ENCODE measurements at places on chromosomes 2 and 18.

- DNase-seq = no peak
Measured at GRCh38 chr18:80179857-80180558, 67.3 kb downstream of the PARD6G start.

GRCh38 chr2:42792087-42792582, 248 bp downstream of the HAAO start:
- no peak for DNase-seq

DNA sequence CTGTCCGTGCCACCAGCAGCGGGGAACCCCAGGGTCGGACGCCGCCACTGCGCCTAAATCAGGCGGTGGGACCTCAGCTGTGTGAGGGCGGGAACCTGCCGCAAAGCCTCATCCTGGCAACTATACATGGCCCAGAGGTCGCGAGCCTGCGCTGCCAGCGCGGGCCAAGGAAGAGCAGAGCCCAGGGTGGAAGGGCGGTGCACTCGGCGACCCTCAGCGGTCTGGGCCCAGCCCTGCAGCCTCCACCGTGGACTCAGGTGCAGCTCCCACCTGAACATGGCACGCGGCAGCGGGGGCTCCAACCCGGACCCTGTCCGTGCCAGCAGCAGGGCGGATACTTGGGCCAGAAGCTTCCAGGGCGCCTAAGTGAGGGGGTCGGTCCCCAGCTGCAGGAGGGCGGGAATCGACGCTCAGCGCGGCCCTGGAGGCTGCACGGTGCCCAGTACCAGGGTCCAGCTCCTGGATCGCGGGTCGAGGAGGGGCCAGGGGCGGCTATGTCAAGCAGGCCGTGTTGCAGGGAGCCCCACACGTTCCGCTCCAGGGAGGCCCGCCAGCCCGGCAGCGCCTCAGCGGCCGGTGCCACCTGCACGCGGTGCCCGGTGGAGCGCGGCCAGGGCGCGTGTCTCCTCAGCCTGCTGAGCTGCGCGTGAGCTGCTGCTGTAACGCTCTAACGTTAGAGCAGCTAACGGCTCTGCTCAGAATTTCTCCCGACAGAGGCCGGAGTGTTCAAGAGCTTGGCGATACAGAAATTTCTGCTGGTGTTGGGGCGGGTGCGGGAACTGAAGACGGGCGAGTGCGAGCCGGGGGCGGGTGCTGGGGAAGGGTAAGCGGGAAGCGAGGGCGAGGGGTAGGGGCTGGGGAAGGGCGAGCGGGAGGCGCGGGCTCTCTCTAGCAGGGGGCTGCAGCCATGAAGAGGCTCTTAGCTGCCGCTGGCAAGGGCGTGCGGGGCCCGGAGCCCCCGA, at the start of gene ANKRD30B:
TSS of gene ANKRD30B (plus strand) at position 660 of the 962 bp plus-strand sequence. CDS start at position 908, 248 bp downstream.
- DNase-seq = no peak

DNA sequence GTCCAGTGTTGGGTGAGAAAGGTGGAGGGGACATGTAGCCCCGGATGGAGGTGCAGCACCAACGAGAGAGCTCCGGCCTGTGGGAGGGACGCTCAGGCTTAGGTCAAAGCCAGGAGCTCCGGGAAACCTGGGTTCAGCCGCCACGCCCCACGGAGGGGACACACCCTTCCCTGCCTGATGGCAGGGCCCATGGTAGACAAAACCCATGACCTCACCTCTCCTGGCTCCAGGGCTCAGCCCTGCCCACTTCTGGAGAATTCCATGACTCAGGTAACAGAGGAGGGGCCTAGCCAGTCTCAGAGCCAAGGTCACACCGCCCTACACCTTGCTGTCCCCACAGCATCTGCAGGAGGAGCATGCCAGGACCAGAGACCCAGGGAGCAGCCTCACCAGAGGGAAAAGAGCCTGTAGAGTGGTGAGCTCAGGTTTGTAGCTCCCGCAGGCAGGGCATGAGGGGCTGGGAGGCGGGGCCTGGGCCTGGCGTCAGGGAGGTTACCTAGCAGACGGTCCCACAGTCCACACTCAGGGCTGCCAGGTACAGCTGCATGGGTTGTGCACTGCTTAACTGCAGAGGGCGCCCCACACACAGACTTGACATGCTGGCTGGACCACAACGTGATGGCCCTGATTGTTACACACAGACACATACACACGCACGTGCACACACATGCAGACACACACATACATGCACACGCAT, 70.8 kb upstream of the SMAD7 start:
- no peak for DNase-seq

GRCh38 chr2:197308585-197308984, 2.0 kb downstream of the ANKRD44 start:
- DNase-seq = no peak

DNA sequence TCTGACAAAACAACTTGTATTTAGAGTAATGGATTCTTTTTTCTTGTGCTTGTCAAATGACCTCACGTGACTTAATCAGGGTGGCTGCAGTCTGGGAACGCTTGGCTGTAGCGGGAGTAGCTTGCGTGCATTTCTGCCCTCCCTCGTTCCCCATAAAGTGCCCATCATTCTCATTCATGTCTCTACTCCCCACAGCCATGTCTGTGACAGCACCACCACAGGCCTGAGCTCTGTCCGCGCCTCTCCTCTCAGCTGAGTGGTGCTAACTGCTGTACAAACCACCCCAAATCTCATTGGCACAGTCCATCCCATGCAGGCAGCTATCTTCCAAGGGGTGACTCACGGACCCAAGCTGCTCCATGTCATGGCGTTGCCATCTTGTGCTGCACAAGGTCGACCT, 161.7 kb downstream of the TSN start:
- no peak for DNase-seq

- DNase-seq = peak; percentile 58
Measured at GRCh38 chr2:162221064-162221463, 22.2 kb downstream of the FAP start.

- no peak for DNase-seq
Measured at GRCh38 chr2:49935449-49935848, 781.1 kb upstream of the FSHR start.

GRCh38 chr18:35143622-35144596, 96.9 kb upstream of the ZNF397 start:
- peak; percentile 47 for DNase-seq

DNA sequence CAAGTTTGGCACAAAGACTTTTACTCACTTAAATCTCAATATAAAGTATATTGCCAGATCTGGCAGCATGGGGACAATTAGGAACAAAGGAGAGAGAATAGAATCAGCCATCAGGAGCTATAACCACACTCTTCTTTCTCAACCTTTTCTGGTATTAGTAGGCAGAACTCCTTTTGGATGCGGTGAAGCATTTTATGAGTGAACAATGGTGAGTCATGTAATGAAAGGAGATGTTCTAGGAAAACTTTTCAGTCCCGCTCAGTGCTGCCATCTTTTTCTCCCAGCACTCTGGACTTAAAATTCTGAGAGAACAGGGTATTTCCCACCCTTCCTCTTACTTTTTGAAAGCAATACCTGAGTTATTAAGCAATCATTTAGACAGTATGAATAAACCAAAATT, 32.2 kb downstream of the PLEKHA3 start:
- peak; percentile 36 for DNase-seq

DNA sequence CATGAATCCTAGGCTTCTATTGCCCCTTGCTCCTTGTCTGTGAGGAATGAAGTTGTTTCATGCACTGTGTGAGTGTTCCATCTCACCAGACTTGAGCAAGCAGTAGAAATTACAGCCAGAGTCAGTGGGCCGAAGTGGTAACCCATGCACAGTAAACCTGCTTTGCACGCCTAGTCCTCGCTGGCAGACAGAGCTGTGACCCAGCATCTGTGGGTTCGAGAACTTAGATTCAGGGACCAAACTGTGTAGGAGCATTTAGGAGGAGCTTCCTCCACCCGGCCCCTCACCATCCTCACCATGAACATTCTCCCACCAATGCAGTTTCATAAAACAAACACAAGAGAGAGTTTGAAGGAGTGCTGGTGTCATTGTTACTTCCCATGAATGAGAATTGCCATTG, 21.6 kb upstream of the TEX51 start:
- DNase-seq = no peak

- DNase-seq = no peak
Measured at GRCh38 chr2:71702071-71702970, 249.0 kb downstream of the DYSF start.

- no peak for DNase-seq
Measured at GRCh38 chr2:16121231-16121985, 181.1 kb downstream of the MYCN start.

- DNase-seq = no peak
Measured at GRCh38 chr2:96985181-96985945, 1.0 kb downstream of the FAM178B start.

DNA sequence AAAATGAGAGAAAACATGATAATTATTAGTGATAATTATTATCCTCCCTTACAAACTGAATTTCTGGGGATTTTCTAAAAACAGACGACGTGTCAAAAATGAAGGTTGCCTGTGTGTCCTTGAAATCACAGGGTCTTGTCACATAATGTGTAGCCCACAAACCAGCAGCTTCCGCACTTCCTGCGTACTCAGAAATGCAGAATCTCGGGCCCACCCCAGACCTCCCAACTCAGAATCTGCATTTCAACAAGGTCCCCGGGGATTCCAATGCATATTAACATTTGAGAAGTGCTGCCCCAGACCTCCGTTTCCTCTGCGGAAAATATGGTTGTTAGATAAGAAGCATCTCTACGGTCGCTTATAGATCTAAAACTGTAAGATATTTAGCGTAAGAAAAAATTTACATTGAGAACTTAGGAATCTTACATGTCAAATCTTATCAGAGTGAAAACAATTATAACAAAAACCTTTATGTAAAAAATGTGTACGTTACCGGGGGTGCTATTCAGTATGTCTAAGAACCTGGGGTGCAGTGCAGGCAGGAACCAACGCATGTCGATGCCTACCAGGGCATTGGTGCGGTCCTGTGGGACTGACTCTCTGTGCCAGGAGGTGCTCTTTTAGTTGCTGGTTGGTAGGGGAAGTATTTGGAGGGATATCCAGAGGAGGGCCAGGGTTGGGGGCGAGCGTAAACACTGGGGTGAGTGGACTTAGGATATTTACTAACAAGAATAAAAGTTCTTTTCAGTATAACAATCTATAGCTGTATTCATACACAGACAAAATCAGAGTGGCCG, 15.2 kb downstream of the CDKL4 start:
- no peak for DNase-seq

GRCh38 chr2:56017784-56018183, 94.2 kb upstream of the EFEMP1 start:
- DNase-seq = no peak

- DNase-seq = no peak
Measured at GRCh38 chr2:134324947-134325346, 71.1 kb downstream of the MGAT5 start.

- no peak for DNase-seq
Measured at GRCh38 chr2:3490191-3491170, 28.9 kb downstream of the ADI1 start.

DNA sequence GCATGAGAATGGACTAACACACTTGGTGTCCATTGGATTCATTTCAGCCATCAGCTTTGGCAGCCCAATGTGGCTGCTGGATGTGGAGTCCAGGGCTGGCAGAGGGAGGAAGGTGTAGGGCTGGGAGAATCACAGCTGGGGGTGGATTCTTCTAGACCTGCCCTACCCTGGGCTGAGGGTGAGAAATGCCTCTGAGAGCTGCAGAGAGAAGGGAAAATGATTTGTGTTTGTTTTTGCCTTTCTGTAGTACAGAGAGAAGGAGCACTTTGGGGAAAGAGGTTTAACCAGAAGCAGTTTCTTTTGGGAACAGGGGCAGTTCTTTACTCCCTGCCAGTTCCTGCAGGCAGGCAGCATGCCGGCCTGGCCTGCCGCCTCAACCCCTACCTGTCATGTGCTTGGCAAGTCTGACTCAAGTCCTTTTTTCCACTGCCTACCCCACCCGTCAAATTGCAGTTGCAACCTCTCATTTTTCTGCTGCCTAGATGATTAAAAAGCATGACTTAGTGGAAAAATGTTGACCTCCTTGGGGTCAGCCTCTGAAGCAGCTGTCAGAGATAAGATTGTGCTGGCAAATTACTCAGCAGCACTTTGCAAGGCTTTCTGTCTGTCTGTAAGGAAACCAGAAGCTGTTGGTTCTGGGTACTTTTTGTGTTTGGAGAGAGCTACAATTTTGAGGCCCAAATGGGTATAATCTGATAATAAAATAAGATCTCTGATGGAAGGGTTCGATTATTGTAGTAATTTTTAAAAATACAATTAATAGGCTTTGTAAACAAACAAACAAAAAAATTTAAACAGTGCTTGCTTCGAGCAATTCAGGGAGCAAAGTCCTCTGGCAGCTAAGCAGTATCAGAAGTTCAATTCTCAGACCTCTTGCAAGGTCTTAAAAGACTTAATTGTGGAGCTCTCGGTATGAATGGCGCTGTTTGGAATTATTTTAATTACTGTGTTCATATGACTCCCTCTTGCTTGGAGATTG, 21.7 kb downstream of the LBH start:
- peak; percentile 70 for DNase-seq

GRCh38 chr2:105256431-105257047, 15.0 kb downstream of the GPR45 start:
- DNase-seq = no peak

DNA sequence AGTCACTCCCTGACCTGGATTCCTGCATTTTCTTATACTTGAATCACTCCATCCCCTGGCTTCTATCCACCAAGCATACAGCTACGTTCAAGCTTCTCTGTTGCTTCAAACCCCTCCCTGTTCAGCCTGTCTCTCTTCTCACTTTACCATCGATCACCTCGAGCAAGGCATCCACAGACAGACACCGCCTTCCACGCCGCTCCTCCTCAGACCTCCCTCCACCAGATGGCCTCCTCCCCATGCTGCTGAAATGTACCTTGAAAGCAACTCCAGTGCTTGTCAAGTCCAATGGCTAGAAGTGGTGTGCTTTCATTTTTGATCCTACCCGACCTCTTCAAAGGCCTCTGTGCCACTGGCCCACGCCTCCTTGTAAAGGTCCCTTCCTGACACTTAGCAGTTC, 131.3 kb upstream of the ACAA2 start:
- peak; percentile 10 for DNase-seq

DNA sequence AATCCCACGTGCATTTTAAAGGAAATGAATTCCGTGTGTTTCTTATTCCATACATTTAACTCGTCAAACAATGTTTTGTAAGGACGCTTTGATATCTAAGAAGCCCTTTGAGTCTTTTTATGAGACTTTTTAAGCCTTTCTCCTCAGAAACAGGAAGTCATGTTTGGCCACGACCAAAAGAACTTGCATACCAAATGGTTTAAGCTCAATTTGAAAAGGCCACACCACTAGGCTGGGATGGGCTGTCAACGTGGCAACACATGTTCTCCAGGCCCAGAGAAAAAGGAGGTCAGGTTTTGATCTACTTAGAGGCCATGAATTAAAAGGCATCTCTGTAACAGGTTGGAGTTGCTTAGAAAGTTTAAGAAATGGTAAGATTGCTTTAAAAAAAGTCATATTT, 441.8 kb downstream of the CMPK2 start:
- peak; percentile 58 for DNase-seq

DNA sequence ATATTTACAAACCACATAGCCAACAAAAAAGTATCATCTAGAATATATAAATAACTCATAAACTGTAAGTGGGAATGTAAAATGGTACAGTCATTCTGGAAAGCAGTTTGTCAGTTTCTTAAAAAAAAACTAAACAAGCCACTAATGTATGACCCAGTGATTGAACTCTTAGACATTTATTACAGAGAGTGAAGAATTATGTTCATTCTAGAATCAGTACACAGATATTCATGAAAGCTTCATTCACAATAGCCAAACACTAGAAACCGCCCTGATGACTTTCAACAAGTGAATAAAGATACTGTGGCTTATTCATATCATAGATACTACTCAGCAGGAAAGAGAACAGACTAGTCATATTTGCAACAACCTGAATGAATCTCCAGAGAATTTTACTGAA, 1541.5 kb downstream of the LRP1B start:
- peak; percentile 10 for DNase-seq
